Ureter (tissue), 1 donor: ENCODE measurements at places on chromosomes 5 and 9.
A peak's percentile ranks its signal among the peaks of the same experiment; 100 is the strongest.

DNA sequence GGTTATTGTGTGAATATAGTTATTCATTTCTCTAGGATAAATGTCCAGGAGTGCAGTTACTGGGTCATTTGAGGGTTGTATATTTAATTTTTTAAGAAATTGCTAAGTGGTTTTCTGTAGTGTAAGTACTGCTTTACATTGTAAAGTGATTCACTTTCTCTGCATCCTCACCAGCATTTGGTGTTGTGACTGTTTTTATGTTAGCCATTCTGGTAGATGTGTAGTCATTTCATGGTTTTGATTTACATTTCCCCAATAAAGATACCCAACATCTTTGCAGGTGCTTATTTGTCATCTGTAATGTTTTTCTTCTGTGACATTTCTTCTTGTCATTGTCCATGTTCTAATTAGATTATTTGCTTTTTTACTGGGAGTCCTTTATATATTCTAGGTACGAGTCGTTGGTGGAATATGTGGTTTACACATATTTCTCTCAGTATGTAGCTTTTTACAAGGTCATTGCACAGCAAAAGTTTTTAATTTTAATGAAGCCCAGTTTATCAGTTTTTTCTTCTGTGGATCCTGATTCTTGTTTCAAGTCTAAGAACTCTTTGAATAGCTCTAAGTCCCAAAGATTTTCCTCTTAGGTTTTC lies 34.0 kb downstream of the SCGB3A1 start:
- DNase-seq: no peak

DNA sequence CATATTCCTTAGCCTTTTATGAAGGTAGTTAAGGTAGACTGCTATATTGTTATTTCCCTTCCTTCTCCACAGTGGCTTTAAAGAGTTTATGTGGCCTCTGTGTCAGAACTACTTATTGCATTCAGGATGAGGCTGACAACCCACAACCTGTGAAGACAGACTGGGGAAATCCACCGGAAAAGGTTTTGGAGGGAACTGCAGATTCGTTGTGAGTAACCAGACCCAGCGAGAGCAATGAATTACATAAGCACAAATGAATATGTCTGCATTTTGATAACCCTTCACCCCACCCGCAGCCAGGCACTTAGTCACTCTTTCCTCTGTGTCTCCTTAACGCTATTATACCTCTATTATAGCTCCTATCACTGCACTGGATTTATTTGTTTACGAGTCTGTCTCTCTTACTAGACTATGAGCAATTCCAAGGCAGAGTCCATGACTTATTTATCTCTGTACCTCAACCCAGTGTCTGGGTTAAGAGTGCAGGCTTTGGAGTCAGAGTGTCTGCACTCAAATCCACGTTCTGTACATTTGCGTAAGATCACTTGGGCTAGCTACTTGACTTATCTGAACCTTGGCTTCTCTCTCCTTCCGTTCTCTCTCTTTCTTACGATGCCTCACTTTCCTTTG lies 19.2 kb downstream of the KCTD16 start:
- peak; percentile 45 for DNase-seq

GRCh38 chr9:130347931-130348330 lies 82.4 kb downstream of the HMCN2 start:
- DNase-seq: no peak

DNA sequence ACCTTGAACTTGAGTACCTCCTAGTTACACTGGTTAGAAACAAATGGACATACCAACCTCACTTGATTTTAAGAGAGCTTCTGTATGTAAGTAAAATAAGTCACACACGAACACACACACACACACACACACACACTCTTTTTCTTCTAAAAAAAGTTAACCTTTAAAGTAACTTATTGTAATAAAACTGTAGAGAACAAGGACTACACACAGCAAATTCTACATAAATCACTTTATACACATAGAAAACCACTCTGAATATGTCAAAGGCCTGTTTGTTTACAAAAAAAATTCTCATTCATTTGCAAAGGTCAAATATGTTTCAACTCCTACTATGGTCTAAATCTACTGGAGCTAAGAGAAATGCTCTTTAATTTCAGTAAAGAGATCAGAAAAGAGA lies 29.1 kb downstream of the GIN1 start:
- DNase-seq: no peak

- DNase-seq: no peak
These were observed 597.9 kb upstream of the TLE4 start for GRCh38 chr9:78973907-78974306.

- peak; percentile 64 for DNase-seq
These were observed 467 bp upstream of the PHF19 start for GRCh38 chr9:120877276-120878034.

DNA sequence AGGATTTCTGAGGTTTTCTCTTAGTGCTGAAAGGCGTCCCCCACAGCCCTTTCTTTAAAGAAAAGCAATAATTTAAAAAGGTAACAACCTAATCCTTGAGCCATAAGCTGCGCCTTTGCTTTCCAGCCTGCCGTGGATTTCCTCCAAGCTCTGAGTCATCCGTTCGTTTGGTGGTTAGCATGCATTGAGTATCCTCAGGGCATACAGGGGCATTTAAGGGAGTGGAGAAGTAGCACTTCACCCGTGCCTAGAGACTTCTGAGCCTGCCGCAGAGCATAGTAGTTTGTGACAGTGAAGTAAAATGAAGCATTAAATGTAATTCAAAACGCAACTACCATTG lies 892 bp upstream of the TNC start:
- DNase-seq: peak; percentile 72

DNA sequence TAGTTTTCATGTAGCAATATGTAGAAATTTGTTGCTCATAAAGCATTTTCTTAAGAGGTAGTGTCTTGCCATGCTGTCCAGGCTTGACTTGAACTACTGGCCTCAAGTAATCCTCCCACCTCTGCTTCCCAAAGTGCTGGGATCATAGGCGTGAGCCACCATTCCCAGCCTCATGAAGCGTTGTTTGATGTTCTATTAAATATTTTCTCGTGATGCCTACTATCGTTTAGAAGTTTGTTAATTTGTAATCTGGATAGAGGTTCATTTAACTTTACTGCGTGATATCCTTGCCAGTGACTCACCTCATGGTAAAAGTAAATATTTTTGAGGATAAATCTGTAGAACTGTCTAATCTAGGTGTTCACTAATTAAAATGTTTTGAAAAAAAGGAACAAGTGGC lies 82.6 kb downstream of the VCAN start:
- no peak for DNase-seq

- no peak for DNase-seq
These were observed 42.8 kb downstream of the ACO1 start for GRCh38 chr9:32427111-32427873.

GRCh38 chr9:133714606-133715294 lies 23.4 kb downstream of the SARDH start:
- DNase-seq: no peak

GRCh38 chr5:15682566-15682965 lies 182.6 kb downstream of the FBXL7 start:
- no peak for DNase-seq

- DNase-seq: no peak
These were observed 89.3 kb downstream of the SEMA5A start for GRCh38 chr5:9456435-9457042.

DNA sequence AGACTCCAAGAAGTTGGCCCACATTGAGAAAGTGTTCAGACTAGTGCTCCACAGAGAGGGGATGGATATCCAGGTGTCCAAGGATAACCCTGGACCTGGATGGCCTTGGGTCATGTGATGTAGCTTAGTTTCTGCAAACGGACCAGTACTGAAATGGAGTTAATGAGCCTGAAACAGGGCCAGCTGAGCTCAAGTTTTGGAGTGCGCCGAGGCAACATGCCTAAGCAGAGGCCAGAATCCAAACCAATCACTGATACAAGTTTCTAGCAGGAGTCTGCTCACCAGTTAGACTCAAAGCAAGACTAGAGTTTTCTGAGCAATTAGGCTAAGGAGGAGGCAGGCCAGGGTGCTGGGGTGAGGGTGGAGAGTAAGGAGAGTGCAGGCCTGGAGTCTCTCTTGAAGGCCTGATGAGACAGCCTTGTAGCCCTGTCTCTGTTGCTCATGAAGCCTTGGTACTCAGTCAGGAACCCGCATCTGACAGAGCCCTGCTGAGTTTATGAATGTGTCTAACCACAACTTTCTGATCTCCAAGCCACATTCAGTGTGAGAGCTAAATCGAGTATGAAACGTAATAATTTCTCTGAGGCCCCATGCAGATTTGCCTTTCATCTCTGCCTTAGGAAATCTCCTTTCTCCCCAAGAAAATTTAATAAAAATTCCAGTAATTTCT lies 68.9 kb upstream of the EQTN start:
- DNase-seq: no peak

GRCh38 chr5:132759114-132760048 lies 12.2 kb downstream of the CCNI2 start:
- no peak for DNase-seq

GRCh38 chr9:100586093-100586492 lies 8.2 kb downstream of the CAVIN4 start:
- no peak for DNase-seq

DNA sequence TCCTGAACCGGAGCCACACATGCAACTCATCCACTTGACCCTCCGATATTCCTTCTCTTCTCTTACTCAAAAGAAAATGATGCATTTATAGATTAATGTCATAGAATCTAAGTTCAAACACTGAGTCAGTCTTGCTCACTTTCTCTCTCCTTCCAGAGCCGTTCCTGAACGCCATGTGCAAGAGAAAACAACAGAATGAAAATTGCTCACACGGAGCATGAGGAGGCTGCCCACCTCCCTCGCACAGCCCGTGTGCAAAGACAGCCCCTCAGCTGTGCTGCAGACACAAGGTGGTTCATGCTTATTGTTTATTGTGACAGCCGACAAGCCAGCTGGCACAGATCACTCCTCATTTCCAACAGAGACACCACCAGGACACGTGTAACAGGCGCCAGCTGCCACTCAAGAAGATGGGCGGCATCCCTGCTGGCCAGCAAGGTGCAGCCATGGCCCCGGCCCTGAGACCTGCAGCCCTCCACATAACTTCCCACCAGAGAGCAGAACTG lies 290.8 kb downstream of the GLIS3 start:
- DNase-seq: no peak

- DNase-seq: peak; percentile 42
These were observed 18.5 kb downstream of the NINJ1 start for GRCh38 chr9:93115486-93116071.

DNA sequence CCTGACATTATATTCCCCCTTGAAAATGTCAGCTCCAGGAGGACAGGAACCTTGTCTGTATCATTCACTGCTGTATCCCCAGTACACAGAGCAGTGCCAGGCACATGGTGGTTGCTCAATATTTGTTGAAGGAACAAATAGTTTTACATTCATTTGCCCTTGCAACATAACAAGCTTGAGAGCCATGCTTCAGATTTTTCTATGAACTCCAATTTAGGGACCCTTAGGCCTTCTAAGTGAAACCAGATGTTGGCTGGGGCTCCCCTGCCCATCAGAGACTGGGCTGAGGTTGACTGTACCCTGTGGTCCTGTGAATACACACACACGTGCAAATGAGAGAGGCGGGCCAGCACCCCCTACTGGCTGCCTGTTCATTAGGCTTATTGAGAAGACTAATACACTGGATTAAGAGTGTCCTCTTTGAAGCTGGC lies 214.9 kb upstream of the WWC1 start:
- DNase-seq: no peak

- DNase-seq: no peak
These were observed 64.5 kb downstream of the ERAP1 start for GRCh38 chr5:96743065-96743768.

- no peak for DNase-seq
These were observed 443.4 kb upstream of the TRPC7 start for GRCh38 chr5:136808756-136809155.

GRCh38 chr5:171520300-171521174 lies 101.1 kb downstream of the FGF18 start:
- DNase-seq: no peak

DNA sequence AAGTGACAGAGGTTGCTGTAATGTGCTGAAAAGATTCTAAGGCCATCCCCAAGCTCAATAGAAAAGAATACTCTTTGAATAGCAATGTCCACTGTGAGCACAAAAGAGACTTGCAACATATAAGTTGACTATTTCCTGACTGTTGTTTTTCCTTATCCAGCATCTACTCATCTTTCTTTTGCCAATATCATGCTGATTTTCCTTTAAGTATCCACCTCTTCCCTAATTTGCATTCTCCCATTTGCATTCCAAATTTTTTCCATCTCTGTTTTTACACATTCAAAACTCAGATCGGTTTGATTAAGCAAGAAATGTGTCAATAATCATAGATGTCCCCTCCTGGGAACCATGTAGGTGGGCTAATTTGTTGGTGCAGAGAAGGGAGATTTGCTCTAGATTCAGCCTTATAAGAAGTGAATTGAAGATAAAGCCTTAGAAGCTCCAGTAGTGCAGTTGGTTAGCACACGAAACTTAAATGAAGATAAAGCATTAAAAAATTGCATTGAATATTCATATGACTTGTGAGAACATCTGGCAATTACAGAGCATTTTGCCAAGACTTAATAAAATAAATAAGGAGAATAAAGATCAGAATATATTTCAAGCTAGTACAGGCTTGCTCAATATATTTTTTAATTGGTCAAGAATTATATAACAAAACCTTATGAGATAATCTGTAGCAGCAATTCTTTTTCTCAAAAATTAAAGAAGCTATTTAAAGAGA lies 267.6 kb downstream of the TMEM167A start:
- DNase-seq: no peak

DNA sequence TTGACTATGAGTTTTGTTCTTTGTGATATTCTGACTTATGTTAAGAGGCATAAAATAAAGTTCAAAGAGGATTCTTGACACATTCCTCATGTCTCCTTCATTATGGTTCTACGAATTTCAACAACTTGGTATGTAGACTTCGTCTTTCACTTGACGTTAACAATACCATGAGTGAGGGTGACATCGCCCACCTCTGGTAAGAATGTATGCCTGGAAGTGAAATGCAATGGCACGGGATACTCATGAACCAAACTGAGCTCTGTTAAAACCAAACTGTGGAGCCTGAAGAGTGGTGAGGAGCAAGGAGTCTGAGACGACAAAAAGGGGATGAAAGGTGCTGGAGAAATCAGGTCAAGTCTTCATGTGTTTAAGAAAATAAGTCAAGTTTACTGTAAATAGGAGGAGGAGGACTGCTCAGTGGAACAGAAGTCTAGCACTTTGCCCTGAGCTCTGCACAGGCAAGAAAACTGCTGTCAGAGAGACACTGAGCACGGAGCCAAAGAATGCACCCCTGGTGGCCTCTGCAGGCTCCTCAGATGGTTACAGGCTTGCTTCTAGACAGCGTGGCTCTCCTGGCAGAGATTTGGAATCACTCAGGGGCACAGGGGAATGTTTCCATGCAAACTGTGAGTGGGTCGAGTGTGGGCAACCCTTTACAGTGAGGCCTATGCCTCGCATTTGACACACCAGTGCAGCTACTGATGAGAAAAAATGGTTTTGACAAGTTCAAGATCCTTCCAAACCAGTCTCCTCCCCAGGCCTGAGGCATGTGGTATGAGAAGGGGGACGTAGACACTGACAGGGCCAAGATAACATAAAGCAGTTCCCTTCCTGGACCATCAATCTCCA lies 470.1 kb downstream of the IRX1 start:
- no peak for DNase-seq

- no peak for DNase-seq
These were observed 78.1 kb upstream of the NREP start for GRCh38 chr5:111834926-111835599.

- DNase-seq: no peak
These were observed 61.4 kb downstream of the PCDH1 start for GRCh38 chr5:141816598-141817399.

GRCh38 chr9:102867488-102867887 lies 127.6 kb upstream of the CYLC2 start:
- no peak for DNase-seq
